Right forelimb (tissue), 1 donor: ENCODE measurements at places on chromosomes 12 and 14.

- no peak for DNase-seq
Observed at GRCh38 chr12:38666425-38666824, 239.0 kb downstream of the CPNE8 start.

DNA sequence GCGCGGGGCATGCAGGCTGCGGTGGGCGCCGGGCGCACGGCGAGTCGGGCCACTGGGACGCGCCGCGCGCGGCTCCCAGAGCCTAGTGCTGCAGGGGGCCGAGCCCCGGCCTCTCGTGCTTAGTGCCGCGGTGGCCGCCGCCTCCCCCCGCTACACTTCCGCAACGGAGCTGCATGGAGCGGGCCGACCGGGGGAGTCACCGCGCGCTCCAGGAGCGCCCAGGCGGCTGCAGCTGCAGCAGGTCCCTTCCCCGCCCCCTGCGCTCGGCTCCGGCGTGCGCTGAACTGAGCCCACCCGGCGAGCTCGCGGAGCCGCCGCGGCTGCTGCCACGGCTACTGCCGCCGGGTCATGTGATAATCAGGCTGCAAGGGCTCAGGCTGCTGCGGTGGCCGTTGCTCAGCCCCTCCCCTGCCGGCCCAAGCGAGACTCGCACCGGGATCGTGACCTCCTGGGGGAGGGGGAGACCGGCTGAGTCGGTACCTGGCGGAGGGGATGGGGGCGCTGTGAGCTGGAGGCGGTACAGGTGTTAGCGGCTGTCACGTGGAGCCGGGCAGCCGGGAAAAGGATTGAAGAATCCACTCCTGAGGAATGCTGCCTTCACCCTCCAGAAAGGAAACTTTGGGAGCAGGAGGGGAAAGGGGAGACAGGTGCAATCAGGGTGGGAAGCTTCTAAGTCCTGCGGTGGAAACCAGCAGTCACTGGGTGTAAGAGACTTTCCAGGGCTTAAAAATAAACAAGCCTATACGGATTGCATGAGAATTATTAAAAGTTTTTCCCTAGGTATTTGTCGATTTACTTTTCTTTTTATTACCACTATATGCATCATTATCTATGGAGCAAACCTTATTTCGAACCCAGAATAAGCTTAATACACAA is at the start of gene PPM1H:
PPM1H (minus strand) TSS at position 352 of the 876 bp plus-strand sequence. CDS start 414 bp downstream, outside the sequence.
- DNase-seq: peak; percentile 71

DNA sequence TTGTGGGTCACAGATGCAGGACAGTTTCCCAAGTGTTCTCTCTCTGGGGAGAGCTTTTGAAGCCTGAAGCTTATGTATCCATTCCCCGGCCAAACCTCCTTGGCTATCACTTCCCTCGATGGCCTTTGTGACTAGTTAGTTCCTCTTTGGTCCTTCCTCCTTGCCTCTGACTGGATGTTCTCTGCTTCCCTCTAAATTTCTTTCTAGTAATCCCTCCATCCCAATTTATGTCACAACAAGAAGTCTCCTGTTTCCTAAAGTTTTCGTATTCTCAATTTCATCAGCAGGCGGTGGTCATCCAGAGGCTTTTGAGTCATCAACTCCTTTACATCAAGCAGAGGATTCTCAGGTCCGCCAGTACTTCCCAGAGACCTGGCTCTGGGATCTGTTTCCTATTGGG is 27.5 kb downstream of the A2ML1 start:
- DNase-seq: no peak

DNA sequence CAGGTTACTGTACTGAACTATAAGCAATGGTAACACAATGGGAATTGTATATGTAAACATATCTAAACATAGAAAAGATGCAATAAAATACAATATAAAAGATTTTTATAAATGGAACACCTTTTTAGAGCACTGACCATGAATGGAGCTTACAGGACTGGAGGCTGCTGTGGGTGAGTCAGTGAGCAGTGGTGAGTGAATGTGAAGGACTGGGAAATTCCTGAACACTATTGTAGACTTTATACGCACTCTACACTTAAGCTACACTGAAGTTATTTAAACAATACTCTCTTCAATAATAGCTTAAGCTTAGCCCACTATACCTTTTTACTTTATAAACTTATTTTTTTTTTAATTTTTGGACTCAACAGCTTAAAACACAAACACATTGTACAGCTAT is 313.5 kb downstream of the KCNC2 start:
- no peak for DNase-seq

DNA sequence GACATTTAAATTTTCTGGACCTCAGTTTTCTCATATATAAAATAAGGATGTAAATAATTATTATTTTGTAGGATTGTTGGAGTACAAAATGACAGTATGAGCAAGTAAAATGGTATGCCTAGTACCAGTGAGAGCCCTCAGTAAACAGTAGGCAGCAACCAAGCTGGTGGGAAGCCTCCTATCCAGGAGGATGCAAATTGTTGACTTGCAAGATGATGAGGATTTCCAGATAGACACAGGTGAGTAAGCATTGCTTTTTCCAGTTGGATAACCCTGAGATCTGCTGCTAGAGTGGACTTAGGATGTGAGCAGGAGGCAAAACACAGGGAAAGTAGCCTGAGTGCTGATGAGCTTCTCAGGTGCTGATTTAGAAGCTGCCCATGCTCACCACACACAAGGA is 28.2 kb upstream of the AMIGO2 start:
- DNase-seq: no peak

- DNase-seq: no peak
Observed at GRCh38 chr12:6280672-6281071, 29.8 kb upstream of the PLEKHG6 start.

DNA sequence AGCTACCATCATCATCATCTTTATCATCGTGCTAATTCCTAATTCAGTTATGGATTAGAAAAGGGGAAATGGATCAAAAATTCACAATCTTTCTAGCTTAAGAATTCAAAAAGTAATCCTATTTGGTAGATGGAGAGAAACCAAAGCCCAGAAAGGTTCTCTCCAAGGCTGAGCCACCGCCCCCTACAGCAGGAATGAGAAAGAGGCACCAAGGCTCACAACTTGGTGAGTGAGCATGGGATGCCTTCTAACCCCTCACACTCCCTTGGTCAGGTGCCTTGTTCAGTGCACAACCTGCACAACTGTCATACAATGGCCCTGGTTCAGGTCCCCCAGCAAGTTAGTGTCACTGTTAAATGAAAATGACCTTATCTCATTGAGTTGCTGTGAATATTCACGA is 171.5 kb downstream of the ANO2 start:
- no peak for DNase-seq
